Stimulated activated CD4-positive, alpha-beta T cell treated with anti-CD3 and anti-CD28 coated beads, Interleukin-12 subunit alpha, Interleukin-12 subunit beta, amount 100 ng/mL, for 4 hours (primary cell): ENCODE measurements at places on chromosomes 6 and 20.
A peak's percentile ranks its signal among the peaks of the same experiment; 100 is the strongest.

DNA sequence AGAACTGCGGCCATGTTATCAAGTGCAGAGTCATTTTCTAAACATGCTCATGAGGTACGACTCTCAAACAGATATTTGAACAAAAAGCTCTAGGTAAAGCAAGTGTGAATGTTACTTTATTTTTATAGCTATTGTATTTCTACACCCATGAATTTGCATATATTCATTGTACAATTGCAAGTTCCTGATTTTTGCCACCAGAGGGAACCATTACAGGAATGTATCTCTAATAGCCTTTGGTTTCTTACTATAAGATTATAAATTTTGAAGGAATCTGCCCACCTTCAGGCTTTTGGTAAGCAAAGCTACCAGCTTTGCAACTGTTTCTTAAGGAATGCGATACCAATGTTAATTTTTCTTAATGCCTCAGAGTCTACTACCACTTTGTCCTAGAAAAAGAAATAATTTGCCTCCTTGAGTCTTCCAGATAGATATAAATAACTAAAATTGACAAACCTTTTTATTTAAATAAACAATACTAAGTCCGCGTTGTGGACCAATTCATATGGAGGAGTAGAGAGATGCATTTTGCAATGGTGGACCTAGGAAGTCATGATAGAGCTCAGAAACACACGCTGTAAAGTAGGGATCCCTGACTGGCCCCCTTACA, 125.4 kb upstream of the SAMD5 start:
- DNase-seq: no peak

DNA sequence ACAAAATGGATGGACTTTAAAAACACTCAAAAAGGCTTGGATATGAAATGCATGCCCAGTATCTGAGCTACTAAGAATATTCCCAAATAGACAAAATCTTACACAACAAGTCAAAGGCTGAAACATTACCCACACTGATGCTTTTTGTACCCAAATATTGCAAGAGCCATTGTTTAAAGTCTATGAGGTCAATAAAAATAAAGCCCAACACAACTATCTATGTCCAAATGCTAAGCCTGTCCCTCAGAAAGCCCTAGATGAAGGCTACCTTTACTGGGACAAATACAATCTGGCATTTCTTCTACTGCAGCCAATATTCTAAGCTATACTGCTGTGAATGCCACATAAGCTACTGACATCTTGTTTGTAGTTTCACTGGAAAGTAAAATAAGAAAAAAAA, 54.3 kb downstream of the RALGAPA2 start:
- DNase-seq: no peak

GRCh38 chr6:106743612-106744011, 114.2 kb downstream of the QRSL1 start:
- DNase-seq: no peak

GRCh38 chr6:132969196-132969595, 154.8 kb downstream of the RPS12 start:
- DNase-seq: no peak

- DNase-seq: no peak
These were observed 445.9 kb upstream of the JARID2 start for GRCh38 chr6:14799928-14800327.

DNA sequence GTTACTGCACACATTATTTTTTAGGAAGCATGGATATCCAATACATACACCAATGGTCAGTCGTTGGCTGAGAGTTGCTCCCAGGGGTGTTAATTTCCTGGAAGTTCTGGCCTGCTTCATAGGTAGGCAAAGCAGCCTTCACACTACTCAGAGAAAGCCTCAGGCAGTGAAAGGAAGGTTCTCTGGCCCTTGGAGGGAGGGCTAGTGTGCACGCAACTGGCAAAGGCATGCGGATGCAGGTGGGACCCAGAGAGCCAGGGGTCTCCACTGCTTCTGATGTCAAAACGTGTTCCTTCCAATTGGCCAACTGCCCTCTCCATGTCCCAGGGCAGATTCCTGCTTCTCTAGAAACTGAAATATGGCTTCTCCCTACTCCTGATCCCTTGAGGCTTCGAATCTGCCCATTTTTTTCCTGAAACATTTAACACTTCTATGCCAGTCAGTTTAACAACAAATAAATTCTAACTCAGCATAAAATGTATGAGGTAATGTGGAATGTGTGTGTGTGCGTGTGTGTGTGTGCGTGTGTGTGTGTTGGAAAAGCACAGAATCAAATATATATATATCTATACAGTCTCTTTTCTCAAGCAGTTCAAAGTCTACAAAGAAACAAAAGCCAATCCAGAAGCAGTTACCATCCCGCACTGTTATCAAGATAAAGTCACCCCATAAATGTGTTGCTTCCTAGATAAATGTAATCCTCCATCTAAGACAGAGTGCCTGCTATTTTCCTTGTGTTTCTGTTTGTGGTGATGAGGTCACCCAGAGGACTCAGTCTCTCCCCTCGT, 94.0 kb upstream of the HIVEP1 start:
- DNase-seq: no peak

DNA sequence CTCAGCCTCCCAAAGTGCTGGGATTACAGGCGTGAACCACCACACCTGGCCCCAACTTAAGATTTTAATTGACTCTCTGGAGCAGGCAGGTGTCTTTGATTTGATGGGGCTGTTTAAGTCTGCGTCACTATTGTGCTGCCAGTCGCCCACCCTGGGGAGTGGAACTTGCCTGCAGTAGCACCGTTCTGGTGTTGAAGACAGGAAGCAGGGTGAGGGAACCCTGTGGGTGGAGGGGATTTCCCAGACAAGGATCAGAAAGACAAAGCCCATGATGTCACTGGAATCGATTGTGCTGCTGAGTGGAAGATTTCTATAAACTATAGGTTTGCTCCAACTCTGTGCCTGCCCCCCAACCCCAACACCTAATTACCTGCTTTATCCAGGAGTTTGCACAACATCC, 11.0 kb downstream of the ALDH8A1 start:
- DNase-seq: peak; percentile 60

DNA sequence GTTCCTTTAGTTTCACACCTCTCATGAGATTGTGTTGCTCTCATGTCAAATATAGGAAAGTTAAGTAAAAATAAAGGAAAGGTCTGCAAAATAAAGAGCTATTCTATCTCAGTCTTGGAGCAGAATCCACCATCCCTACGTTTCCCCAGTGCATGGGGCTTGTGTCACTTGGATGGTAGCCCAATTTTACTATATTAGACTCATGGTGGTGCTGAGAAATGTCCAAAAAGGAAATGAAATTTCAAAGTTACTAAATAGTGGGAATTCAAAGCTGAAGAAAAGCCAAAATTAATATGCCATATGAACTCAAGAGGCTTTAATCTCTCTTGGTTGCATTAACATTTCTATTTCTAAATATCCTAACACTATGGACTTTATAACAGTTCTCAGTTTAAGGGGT, 1283.3 kb upstream of the GJE1 start:
- DNase-seq: no peak

DNA sequence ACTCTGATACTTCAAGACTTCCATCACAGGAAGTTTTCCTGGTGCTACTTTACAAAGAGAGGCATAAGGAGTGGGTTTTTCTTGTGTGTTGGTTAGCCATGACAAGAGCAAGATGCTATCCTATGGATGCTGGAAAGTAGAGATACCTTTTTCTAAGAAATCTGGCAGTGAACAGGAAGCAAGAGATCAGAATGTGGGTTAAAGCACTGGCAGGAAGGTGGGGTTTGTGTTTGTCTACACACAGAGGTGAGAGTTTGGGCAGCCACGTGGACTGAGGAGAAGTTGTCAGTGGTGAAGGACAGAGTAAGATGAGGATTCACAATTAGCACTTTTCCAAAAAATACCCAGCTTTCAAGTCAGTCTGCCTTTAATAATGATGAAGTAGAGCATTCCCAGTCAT, 17.9 kb downstream of the SLC2A12 start:
- DNase-seq: no peak

DNA sequence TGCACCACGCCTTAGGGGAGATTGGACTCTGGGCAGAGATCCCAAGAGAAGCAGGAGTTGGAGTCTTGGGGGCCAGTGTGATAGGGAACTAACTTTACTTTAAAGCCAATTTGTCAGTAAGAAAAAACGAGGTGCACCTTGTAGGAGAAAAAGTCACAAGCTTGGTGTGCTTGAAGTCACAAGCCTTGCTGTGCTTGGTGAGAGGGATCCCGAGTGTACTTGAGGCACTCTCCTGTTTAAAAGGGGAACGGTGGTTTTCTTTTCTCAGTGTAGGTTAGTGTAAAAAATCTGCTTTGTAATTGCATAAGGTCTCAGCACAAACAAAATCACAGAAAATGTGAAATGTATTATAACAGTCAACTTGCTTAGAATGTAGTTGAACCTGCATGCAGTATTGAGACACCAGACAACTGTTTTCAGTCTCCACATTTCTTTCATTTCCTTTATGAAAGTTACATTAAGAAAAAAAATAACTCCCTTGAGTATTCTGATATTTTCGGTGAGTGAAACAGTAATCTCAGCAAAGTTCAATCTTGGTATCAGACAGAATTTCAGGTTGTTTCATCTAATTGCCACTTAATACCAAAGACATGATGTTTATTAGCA, 111.1 kb upstream of the DUSP22 start:
- no peak for DNase-seq

DNA sequence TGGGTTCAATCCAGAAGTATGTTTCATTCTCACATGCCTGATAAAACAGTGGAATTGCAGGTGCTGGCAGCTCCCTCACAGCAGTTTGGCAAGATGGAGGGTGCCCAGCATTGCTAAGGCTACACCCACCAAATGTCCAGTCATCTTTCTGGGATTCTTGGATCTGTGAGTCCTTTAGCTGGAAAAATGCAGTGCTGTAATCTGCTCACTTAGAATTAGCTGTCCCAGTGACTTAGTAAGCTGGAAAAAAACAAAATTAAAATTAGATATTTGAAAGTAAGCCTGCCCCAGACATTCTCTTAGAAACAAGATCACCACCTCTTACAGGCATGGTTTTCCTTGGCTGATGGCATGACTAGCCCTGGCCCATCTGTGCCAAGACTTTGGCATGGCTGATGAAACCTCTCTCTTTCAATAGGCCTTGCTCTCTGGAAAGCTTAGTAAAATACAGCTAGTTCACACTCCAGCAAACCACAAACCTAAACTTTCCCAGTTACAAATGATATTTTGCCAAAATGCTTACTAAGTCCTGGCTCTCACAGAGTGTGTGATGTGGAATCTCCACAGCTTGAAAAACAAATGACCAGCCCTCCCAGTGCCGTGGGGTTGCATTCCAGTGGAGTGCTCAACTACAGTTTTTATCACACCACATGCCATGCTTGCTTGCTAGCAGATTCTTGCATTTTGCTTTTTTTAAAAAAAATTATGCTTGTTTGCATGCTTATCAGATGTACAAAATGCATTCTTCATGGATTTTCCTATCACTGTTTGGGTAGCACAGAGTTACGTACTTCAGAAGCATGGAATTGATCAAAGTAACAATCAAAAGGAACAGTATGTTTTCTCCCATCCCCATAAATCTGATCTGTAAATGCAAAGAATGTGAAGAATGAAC, 261.5 kb downstream of the EYA4 start:
- no peak for DNase-seq

DNA sequence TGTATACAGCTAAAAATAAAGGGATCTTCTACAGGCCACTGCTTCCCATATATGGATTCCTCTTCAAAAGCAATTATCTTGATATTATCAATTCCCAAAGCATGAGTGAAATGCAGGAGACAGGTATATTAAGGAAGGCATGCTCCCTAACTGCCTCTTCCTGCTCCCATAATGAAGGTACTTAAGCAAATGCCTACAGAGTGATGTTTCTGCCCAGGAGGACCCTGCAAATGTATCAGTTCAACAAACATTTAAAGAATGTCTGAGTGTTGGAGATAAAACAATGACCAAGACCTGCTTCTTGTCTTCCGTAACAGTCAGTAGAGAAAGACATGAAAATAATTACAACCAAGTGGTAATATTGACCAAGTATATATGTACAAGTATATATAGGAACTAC, 4.2 kb downstream of the UBE2J1 start:
- DNase-seq: no peak

GRCh38 chr6:152098683-152099082, 291.2 kb downstream of the ESR1 start:
- DNase-seq: no peak
